ENCODE measurements at places on chromosomes 3 and 15.

- DNase-seq = no peak
Measured at GRCh38 chr15:63369781-63370180, 11.9 kb downstream of the CA12 start.

- peak; percentile 31 for DNase-seq
Measured at GRCh38 chr15:90871716-90872485, 3.5 kb downstream of the FURIN start.

GRCh38 chr15:84973492-84974460, 7.9 kb upstream of the PDE8A start:
- DNase-seq = no peak

DNA sequence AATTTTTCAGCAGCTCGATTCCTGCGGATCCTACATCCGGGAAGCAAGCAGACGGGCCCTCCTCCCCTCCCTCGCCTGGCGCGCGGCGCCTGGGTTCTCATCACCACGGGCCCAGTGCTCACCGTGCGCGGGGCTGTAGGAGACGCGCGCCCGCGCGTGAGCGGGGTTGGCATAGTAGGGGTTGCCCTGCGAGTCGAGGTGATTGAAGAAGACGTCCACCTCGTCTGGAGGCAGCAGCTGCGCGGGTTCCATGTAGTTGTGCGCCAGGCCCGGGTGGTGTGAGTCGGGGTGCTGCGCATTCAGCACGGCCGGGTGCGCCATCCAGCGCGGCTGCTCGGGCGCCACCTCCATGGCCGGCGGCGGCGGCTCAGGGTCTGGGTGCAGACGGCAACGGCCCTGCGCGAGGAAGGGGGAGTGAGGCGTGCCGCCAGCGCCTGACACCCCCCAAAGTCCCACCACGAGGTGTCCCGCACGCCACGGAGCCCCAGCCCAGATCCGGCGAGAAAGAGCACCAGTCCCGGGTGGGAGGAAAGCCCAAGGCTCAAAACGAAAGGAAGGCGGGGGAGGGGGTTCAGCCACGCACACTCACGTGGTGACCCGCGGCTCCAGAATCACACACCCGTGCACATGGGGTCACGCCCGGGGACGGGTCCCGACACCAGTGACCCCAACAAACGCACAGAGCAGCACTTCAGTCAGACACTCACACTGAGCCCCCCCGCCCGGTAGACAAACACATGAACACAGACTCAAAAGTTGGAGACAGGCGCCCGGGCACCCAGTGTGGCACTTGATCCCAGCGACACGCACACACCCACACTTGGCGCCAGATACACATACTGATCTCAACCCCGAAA, 6.1 kb downstream of the GATA2 start:
- DNase-seq = peak; percentile 80

- no peak for DNase-seq
Measured at GRCh38 chr3:138135833-138136194, 3.6 kb upstream of the A4GNT start.

- DNase-seq = peak; percentile 74
Measured at GRCh38 chr3:109050591-109051167, 67.3 kb downstream of the MORC1 start.

- no peak for DNase-seq
Measured at GRCh38 chr15:39443659-39444219, 137.1 kb upstream of the THBS1 start.

GRCh38 chr15:77412972-77413698, 6.8 kb downstream of the PEAK1 start:
- DNase-seq = peak; percentile 42

DNA sequence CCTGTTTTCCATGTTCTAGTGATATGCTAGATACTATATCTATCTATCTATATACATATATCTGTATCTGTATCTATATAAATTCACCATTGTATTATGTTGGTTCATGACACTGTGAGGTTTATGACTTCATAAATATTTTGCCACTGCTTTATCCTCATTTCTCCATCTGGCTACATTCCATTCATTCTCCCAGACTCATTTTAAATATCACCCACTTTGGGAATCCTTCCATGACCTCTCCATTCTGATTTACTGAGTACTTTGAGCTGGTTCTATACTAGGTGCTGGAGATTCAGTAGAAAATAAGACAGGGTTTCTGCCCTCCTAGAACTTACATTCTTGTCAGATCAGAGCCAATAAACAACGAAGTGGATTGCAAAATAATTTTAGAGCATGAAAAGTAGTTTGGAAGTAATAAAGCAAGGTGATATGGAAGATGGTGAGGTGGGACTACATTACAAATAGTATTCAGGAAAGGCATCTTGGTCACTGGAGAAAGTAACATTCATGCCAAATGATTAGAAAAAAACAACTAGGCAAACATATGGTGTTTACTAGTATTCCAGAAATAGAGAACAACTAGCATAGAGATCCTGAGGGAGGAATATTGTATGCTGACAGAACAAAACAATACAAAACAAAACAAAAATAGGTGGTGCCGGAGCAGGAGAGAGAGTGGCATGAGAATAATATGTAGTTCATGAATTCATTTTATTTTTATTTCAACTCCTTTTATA, 11.6 kb upstream of the PLSCR4 start:
- DNase-seq = no peak

- no peak for DNase-seq
Measured at GRCh38 chr3:127805026-127805753, 17.1 kb downstream of the MGLL start.

DNA sequence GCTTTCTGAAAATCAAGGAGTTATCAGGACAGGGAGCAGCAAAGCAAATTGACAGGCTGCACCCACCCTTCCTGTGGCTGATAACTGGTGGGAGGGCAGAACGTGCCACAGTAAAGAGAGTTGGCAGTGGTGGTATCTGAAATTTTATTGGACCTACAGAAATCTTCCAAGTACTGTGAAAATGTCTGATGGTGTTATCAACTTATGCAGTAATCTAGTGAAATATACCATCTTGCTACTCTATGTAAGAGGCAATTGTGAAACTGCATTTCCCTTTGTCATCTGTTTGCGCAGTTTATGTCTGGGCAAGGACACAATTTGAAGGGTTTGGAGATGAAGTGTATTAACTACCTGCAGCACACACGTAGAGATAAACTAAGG, 1.5 kb downstream of the PLCL2 start:
- peak; percentile 90 for DNase-seq

DNA sequence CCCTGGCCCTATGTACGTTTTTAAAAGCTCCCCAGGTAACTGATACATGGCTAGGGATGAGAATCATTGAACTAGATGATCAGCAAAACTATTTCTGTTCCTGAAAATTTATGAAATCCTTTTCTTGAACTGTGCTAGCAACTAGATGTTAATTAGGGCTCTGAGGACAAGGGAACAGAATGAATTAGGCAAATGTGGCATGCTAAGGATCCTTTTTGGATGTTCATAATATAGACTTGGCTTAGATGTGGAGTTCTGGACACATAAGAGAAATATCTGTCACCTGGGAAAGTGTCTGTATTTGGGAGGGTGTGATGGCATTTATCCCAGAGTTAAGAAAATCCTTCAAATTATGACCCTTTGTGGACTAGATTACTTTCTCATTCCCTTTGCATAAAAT, 71.2 kb downstream of the RSRC1 start:
- DNase-seq = no peak

DNA sequence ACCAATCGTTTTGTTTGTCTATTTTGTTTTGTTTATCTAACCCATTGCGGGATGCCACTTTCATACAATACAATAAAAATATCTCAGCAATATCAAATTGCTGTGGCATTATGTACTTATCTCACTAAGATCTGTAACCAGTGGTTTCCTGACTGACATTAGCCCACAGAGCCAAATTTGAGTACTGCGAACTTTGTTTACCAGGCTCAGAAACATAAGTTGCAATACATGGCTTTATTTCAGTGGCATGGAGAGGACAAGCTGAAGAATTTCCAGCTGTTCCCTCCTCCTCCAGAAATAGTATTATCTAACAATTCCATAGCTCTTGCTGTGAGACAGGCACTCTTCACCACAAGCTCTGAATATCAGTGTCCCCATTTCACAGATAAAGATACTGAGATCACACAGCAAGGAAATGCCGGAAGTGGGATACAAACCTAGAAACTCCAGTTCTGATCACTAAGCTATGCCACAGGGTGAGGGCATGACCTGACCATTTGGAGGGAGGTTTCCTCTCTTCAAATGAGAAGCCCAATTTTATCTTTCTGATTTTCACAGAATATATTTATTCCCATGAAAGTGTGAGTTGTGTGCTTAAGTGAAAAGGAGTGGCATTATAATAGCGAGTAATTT, 469.9 kb upstream of the CBLB start:
- peak; percentile 23 for DNase-seq

DNA sequence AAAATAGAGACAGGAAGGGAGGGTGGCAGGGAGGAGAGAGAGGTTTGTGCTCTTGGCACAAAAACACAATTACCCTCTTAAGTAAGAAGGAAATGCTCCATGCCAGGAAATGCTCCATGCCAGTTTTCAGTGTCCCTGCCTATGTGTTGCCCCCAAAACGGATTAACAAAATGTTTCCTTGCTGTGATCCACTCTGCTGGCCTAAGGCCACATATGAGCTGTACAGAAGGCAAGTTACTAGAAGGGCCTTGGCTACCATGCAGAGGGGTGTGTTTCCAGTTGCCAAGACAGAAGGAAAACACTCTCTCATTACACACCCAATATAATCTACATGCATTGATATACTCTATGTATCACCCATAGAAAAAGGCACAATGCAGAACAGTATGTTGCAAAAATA, 98.2 kb upstream of the PTPRG start:
- DNase-seq = no peak

DNA sequence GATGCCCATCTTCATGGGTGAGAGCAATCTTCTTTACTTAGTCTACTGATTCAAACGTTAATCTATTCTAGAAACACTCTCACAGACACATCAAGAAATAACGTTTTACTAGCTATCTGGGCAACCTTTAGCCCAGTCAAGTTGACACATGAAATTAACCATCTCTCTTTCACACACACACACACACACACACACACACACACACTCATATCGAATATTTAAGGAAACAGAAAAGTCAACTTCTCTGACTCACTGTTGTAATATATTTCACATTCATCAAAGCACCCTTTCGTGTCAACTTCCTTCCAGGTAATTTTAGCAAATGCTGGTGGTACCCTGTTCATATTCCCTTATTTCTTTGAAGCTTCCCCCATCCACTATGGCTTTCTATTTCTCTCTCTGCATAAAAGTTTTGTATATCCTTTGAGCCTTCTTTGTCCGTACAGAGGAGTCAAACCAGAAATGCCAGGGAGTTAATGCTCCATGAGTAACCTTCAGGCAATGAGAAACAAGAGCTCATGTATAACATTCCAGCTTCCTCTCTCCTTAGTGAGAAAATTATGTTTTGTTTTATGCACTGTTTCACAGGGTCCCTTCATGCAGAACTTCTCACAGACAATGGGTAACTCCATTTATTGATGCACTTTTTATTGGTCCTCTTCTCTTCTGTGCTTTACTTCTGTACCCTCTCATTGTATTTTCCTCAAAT, 335.5 kb upstream of the CBLB start:
- DNase-seq = no peak

DNA sequence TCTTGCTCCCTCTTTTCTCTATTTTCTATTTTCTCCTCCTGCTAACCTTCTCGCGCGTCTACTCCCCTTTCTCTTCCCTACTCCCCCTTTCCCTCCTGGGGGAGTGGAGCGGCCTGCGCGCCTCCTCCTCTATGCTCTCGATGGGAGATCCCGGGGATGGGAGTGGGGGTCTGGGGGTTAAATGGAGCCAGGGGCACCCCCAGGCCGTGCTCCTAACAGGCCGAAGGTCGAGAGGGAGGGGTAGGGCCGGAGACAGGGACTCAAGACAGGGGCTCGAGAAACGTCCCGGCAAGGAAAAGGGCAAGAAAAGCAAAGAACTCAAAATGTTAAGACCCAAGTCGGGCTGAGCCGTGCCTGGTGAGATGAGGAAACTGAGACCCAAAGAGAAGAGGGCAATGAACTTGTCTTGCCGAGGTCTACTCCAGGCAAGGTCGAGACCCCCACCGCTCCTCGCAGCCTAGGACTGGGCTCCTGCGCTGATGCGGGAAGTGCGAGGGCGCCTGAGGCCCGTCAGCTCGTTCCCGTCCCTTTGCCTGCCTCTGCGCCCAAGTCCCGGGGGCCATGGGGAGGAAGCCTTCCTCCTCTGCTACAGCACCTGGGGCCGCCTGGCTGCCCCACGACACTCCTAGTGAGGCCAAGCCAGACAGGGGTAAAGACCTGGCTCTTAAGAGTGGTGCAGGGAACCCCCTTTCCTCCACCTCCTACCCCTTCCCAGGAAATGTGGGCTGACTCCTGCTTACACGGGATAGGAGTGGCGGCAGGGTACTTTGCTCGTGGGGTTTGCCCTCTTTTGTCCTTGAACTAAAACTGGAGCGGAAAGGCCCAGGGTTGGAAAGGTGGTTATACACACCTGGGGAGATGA, 770 bp upstream of the MEGF11 start:
- DNase-seq = no peak

GRCh38 chr3:156818890-156819289, 7.3 kb upstream of the LEKR1 start:
- DNase-seq = peak; percentile 36

DNA sequence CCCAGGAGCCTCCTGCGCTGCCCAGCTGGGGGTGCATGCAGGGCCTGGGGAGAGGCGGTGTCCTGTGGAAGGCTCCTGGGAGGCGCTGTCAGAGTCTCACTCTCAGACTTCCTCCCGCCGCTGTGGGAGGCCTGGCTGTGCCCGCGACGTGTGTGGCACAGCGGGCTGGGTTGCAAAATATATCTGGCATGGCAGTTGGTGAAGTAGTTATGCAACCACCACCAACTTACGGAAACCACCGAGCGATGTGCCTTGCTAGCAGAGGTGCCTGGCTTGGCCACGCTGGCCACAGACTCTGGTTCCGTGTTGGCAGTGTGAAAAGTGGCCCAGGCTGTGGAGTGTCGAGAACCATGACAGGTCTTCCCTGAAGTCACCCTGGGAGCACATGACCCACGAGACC, 30.6 kb upstream of the GATA2 start:
- peak; percentile 89 for DNase-seq

DNA sequence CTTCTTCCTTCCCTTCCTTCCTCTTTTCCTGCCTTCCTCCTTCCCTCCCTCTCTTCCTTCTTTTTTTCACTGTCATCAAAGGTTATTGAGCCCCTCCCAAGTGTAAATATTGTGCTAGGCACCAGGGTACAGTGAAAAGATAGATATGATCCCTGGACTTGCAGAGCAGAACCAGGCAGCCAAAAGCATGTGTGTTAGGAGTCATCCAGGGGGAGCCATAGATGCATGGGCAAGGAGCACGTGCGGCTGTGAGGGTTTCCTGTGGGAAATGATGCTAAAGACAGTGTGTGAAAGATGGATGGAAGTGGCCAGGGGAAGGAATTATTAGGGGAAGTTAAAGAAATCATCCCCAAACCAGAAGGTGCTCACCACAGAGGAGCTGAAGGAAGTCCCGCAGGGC, 65.2 kb downstream of the NR2F2 start:
- no peak for DNase-seq

Measured in hematopoietic multipotent progenitor cell treated with erythropoietin and hydrocortisone succinate and interleukin-3 and kit ligand, for 4 days (in vitro differentiated cells).